Breast epithelium (tissue), 4 donors: ENCODE measurements at places on chromosomes 13 and 19.
A peak's percentile ranks its signal among the peaks of the same experiment; 100 is the strongest.

DNA sequence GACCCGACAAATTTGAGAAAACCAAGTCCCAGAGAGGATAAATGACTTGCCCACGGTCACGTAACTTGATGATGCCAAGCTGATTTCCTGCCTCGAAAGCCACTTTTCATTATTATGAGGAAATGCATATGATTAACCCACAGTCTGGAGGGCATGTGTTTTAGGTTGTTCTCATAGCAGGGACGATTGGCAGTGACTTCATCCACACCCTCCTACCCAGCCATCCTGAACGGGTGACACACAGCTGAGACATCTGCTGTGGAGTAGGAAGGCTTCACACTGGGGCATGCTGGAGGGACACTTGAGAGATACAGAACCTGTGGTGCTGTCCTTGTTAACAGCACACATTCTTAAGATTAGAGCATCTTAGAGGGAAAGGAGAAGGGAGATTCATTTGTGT is 65.4 kb upstream of the WDFY2 start:
- H3K27me3 ChIP-seq, result no peaks in the 10 kb centered on the region
- H3K4me1 ChIP-seq, result no peaks in the 10 kb centered on the region
- H3K27ac ChIP-seq, result no peak overlapping the region
- no peak for DNase-seq
- H3K4me3 ChIP-seq, result no peak overlapping the region

GRCh38 chr19:4094761-4095487 is 28.2 kb upstream of the ZBTB7A start:
- H3K4me3 ChIP-seq, result no peak overlapping the region
- H3K4me1 ChIP-seq, result no peaks in the 10 kb centered on the region
- H3K36me3 ChIP-seq, result no peaks in the 10 kb centered on the region
- H3K27ac ChIP-seq, result no peak overlapping the region
- no peaks in the 10 kb centered on the region for H3K27me3 ChIP-seq
- DNase-seq, result no peak

DNA sequence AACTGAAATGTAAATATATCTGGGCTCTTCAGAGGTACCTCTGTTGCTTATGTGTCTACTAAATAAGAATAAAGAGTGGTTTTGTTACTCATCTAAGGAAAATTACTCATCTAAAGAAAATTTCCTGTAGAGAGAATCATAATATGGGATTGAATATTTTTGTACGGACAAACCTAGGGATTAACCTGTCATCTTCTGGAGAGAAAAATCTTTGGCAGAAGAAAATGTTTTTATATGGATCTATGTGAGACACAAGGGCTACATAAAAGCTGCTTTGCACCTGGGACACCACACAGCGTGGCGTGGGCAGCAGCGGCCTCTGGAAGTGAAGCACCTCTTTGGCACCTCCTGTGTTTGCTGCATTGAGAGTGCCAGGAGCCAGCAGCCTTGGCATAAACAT is 242.9 kb upstream of the DACH1 start:
- H3K4me3 ChIP-seq, result no peak overlapping the region
- H3K27ac ChIP-seq, result no peak overlapping the region
- H3K27me3 ChIP-seq, result no peaks in the 10 kb centered on the region
- H3K36me3 ChIP-seq, result no peaks in the 10 kb centered on the region

- H3K4me1 ChIP-seq, result no peaks in the 10 kb centered on the region
- H3K27ac ChIP-seq, result no peak overlapping the region
Measured at GRCh38 chr13:41833201-41833600, 127.7 kb downstream of the VWA8 start.

GRCh38 chr13:114328034-114328433 is 13.7 kb downstream of the CHAMP1 start:
- H3K36me3 ChIP-seq, result no peaks in the 10 kb centered on the region
- no peak for DNase-seq
- no peaks in the 10 kb centered on the region for H3K27me3 ChIP-seq
- no peak overlapping the region for H3K4me3 ChIP-seq
- H3K27ac ChIP-seq, result no peak overlapping the region
- H3K4me1 ChIP-seq, result no peaks in the 10 kb centered on the region

DNA sequence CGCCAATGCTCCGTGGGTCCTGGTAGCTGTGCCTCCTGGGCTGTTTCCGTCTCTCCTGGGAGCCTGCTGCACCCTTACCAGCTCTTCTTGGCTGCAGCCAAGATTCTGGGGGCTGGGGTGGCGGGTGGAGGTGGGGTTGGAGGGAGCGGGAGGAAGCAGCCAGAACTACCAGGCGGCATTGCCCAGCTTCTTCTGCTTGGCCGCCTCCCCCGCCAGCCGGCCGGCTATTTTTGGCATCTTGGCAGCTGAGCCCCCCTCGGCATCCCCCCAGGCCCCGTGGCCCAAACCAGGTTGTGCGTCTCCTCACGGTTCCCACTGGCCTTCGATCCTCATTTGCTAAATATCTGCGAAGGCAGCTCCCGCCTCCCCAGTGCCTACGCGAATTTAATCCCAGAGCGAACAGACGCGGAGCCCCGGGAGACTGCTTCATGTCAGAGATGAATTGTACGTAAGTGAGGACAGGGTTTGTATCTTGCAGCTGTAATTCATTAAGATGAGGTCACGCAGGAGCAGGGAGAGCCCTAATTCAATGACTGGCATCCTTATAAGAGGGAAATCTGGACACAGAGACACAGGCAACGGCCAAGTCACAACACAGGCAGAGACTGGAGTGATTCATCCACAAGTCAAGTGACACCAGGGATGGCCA is 12.8 kb upstream of the PEAK3 start:
- H3K36me3 ChIP-seq, result no peaks in the 10 kb centered on the region
- H3K4me1 ChIP-seq, result peaks cover 17% of the 10 kb centered on the region
- DNase-seq, result no peak
- H3K27ac ChIP-seq, result no peak overlapping the region
- H3K4me3 ChIP-seq, result peak overlapping the region; percentile 17
